MM.1S (cell line): ENCODE measurements at places on chromosomes 7 and 10.

GRCh38 chr7:957418-958220, 3.1 kb upstream of the ADAP1 start:
- DNase-seq = no peak

- no peak for DNase-seq
These were observed 148.0 kb upstream of the SH2B2 start for GRCh38 chr7:102138676-102139075.

- DNase-seq = no peak
These were observed 8.0 kb downstream of the MRLN start for GRCh38 chr10:59745163-59745650.

- peak; percentile 67 for DNase-seq
These were observed 132.2 kb downstream of the CD36 start for GRCh38 chr7:80770675-80771081.

GRCh38 chr7:66583490-66584110, 45.1 kb upstream of the KCTD7 start:
- no peak for DNase-seq

DNA sequence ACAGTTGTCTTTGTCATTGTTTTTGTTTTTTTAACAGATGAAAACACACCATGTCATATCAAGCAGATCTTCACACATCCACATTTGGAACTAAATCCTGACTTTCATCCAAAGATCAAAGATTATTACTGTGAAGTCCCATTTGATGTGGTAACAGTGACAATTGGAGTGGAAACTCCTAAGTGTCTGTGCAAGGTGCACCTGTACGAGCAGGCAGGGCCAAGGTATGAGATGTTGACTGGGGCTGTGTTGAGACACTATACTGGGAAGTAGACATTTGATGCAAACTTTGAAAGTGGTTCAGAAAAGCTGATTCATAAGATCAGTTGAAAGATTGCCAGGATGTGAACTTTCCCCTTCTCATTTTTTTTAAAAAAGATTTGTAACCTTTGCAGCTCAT, 152.3 kb downstream of the CPED1 start:
- DNase-seq = no peak

- DNase-seq = no peak
These were observed 31.1 kb upstream of the COMMD3 start for GRCh38 chr10:22285130-22285529.

DNA sequence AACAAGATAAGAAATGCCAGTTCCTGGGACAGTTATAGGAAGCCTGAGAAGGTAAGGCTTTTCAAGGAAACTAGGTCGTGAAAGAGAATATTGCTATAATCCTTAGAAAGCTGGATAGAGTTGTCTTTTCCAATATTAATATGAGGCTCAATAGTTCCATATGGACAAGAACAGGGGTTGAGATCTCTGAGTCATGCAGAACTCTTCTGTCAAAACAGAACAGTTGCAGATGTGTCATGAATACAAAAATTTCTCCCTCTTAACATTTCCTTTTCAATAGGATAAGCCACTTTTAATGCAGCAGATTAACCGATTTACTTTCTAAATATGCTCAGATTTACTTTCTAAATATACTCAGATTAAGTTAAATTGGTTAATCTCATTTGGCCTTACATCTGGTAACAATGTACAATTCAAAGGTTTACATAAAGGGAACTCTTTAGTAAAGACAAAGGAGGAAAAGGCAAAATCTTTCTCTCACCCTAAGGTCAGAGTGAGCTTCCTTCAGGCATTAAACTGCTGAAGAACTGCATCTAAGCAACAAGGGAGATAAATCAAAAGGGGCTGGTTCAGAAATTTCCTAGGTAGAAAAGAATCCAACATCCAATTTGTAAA, 104.7 kb upstream of the PCDH15 start:
- no peak for DNase-seq

- no peak for DNase-seq
These were observed 8.6 kb downstream of the AOC1 start for GRCh38 chr7:150860978-150861295.

- DNase-seq = no peak
These were observed 20.8 kb downstream of the EZH2 start for GRCh38 chr7:148863324-148863723.

DNA sequence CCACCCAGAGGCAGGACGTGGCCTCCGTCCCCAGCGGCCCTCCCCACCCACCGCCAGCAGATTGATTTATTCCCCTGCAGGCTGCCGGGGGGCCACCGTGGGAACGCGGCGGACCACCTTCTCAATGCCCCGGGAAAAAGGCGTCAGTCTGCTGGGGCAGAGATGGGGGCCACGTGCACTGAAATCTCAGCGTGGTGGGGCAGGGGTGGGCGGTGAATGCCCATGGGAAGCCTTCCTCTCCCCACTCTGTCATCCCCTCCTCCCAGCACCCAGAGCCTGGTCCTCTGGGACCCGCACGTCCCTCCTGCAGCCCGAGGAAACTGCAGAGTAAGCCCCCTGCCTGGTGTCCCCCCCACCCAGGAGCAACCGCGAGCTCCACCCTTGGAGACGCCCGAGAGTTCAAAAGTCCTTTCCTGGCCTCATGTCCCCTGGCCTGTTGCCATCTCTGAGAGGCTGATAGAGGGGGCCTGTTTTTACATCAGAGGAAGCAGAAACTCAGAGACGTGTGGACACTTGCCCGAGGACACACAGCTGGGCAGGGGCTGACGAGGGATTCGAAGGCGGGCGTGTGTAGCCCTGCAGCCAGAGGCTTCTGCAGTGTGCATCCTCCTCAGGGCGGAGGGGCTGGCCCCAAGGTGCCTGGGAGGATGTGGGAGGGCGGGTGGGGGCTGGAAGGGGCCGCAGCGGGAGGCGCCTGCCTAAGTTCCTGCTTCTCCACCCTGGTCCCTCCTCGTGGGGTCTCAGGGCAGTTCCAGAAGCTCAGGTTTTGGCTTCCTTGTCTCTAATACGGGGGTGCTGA, 21.8 kb downstream of the UNCX start:
- DNase-seq = no peak

- no peak for DNase-seq
These were observed 163.8 kb upstream of the KLF14 start for GRCh38 chr7:130897515-130898419.

DNA sequence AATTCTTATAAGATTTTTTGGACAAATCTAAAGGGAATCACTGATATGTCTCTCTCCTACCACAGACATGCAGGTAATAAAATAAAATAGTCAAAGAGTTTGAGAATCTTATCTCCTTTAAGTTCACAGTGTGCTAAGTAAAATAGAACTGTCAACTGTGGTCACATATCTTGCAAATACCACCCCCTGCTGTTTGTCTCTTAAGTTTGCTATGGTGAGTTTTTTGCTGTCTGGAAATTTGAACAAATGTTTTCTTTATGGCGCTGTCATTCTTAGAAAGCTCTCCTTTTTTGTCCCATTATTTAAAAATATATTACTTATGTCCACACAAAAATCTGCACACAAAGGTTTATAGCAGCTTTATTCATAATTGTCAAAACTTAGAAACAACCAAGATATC, 19.6 kb downstream of the GIMAP5 start:
- peak; percentile 49 for DNase-seq

- no peak for DNase-seq
These were observed 6.9 kb downstream of the PIK3CG start for GRCh38 chr7:106871793-106872571.

- no peak for DNase-seq
These were observed 14.8 kb upstream of the EEPD1 start for GRCh38 chr7:36138209-36138608.

- no peak for DNase-seq
These were observed 231.8 kb upstream of the CACNA2D1 start for GRCh38 chr7:82675396-82675795.

- DNase-seq = no peak
These were observed 148.2 kb downstream of the CHN2 start for GRCh38 chr7:29342761-29343160.

- no peak for DNase-seq
These were observed 25.8 kb upstream of the LANCL2 start for GRCh38 chr7:55339033-55340000.

DNA sequence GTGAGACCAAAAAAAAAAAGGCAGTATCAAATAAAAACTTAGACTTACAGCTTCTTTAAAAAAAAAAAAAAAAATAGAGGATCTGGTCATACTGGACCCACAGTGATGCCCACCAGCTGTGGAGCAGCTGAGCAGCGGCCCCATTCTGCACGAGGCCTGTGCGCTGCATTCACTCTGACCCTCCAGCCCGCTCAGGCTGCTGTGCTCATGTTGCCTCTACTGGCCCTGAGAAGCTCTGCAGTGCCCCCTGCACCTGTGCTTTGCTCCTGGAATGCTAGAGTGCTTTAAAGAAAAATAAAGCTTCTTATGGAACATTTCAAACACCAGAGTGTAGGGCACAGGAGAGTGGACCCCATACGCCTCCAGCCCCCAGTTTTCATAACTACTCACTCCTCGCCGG, 33.2 kb downstream of the TMEM120A start:
- DNase-seq = no peak

DNA sequence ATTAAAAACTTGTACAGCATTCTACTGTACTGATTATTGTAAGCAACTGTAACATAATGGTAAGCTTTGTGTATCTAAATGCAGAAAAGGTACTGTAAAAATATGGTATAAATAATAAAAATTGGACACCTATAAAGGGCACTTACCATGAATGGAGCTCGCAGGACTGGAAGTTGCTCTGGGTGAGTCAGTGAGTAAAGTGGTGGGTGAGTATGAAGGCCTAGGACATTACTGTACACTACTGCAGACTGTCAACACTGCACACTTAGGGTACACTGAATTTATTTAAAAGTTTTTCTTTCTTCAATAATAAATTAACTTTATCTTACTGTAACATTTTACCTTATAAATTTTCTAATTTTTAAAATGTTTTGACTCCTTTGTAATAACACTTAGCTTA, 118.6 kb upstream of the ASAH2 start:
- no peak for DNase-seq

DNA sequence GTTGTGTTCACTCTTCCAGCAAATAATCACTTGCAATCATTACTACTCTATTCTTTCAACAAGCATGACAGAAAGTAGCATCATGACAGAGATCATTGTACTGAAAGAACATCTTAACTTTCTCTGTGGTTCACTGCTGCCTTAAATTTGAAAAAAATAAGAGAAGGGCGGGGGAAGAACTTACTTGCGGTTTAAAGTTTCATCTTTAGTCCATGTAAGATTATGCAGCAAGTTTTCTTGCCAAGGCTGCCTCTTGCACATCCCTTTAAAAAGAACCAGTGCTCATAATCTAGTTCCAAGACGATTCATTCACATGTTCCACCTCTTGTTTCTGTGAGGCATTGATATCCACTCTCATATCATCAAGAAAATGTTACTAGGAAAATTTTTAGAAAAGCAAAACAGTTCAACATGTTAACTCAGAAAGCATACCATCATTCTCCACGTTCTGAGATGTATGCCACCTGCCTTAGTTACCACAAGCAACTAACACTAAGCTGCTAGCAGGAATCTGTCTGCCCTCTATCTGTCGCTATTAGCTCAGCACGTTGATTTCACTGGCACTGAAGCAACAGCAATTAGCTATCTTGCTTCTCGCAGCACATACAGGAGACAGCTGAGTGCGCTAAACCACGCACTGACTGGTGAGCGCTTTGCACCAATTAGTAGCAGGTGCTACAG, at the start of gene PCDH15:
TSS of gene PCDH15 (minus strand) at position 491 of the 681 bp plus-strand sequence. CDS start 136,969 bp downstream, outside the sequence.
- peak; percentile 88 for DNase-seq

- no peak for DNase-seq
These were observed 286.2 kb downstream of the HTR7 start for GRCh38 chr10:90571481-90572258.

DNA sequence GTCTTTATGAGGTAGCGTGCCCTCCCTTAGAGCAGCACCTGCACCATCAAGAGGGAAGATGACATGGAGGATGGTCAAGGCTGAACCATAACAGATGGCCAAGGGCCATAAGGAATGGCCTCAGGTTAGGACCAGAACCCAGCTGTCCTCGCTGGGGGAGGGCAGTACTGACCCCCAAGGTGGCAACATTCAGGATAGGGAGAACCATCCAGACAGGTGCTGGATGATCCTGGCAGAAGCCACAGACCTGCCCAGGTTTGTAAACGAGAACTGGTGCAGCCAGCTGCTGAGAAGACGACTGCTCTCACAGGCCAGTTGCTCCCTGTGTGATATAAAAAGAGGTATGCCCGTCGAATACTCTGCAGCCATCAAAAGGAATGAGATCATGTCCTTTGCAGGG, 320.4 kb downstream of the GLRX3 start:
- DNase-seq = no peak

DNA sequence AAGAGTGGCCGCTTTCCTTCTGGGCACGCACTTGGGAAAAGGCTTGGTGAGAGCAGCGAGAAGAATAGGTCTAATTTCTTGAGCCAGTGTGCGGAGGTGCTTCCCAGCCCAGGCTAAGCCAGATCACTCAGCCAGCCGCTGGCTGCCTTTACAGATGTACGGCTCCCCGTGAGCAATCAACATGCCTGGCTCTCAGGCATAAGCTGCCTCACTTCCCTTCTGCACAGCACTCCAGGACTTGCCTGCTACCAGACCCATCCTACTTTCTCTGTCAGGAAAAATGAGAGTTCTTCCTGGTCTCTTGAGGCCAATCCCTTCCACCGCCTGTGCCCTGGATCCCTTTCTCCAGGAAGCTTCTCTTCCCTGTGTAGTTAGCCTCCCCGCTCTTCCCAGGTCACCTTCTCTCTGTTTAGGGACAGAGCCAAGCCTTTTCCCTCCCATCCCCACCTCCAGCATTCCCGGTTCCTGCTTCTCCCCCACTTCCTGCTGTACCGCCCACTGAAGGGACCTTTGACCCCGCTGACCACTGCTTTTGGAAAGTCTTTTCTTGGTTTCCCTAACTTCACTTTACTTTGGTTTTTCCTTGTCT, 1.1 kb upstream of the ACTR3C start:
- no peak for DNase-seq

DNA sequence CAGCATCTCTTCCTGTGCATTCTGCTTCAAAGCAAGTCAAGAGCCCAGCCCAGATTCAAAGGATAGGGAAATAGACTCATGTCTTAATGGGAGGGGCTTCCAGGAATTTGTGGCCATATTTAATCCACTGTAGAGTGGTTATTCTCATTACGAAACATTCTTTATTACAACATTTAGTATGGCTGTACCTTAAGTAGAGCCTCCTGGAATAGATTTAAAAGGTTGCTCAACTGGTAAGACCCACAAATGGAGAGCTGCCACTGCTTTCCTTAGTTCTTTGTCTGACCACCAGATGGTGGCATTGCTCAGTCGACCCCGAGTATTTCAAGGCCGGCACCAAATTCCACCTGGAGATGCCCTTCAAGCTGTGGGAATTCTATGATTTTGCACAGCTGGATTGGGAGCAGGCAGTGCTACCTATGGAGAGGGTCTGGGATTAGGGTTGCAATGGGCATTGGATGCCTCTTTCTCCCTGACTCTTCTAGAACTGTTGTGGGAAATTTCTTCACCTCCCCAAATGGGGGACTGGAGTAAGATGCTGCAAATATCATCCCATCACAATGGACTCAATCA, 102.2 kb downstream of the RBM20 start:
- DNase-seq = peak; percentile 50

GRCh38 chr10:82691211-82691610, 816.2 kb downstream of the NRG3 start:
- DNase-seq = no peak

- DNase-seq = no peak
These were observed 14.1 kb downstream of the LANCL2 start for GRCh38 chr7:55379285-55379684.
